ENCODE measurements at places on chromosomes 3 and 15. TPM values are rescaled to one million over a fixed set of nuclear protein-coding genes. Genes with fewer than 3 reads are reported as not detected.

DNA sequence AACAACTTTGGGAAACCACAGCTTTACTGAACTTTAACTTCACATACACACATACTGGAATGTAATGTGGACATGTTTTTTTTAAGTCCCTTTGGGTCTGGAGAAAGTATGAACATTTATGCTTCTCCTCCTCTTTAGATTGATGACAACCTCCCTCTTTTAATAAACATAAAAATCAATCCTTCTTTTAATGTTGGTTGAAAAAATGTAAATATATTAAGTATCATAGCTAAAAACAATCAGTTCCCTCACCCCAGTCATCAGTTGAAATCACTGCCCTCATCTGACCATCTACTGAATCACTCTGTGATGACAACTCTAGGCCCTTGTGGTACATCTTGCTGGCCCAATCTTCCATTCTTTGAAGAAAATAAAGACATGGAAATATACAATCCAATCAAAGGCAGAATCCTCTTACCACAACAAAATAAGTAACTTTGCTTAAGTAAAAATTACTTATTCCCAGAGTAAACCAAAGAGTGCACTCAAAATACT is 6.4 kb downstream of the AAGAB start:
- no peak for DNase-seq

GRCh38 chr15:62858343-62858742 is 184.2 kb upstream of the TPM1 start:
- DNase-seq = no peak

- DNase-seq = no peak
These were observed 911 bp upstream of the AZI2 start for GRCh38 chr3:28349469-28350000.

DNA sequence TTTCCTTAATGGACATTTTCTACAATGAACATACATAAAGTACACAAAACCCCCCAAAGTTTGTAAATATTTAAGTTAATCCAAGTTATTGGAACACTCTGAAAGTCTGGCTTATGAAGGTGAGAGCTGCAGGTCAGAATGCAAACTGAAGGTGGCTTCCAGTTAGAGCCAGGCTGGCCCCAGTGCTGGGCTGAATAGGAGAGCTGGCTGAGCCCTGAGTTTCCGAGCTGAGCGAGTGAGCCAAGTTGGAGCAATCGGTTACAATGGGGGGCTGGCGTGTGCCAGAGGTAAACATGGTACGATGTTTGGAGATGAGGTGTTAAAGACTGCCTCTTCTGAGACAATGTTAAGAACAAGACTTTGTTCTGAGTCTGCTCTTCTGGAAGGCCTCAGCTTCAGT is 230.8 kb upstream of the MCTP2 start:
- DNase-seq = no peak

GRCh38 chr3:114624047-114624445 is 330.2 kb downstream of the TIGIT start:
- peak; percentile 77 for DNase-seq

GRCh38 chr15:75356006-75356405 is 9.2 kb downstream of the NEIL1 start:
- no peak for DNase-seq

Gene ATP10A
- total RNA-seq = not detected

GRCh38 chr15:55394694-55395093 is 13.5 kb downstream of the CCPG1 start:
- DNase-seq = no peak

GRCh38 chr3:83093222-83093572 is 1331.8 kb upstream of the GBE1 start:
- no peak for DNase-seq

Gene KNG1
- not detected for total RNA-seq

Gene SSUH2
- total RNA-seq = 0.53 TPM

GRCh38 chr3:67678665-67679064 is 24.3 kb upstream of the SUCLG2 start:
- no peak for DNase-seq

GRCh38 chr3:71673486-71673885 is 51.7 kb downstream of the EIF4E3 start:
- DNase-seq = no peak

- no peak for DNase-seq
These were observed 452.8 kb downstream of the NAALADL2 start for GRCh38 chr3:175311946-175312345.

Gene GPR62
- 0.42 TPM for total RNA-seq

GRCh38 chr3:32857921-32858320 is 40.1 kb downstream of the TRIM71 start:
- DNase-seq = no peak

GRCh38 chr3:72661115-72661457 is 187.2 kb downstream of the SHQ1 start:
- DNase-seq = peak; percentile 72

DNA sequence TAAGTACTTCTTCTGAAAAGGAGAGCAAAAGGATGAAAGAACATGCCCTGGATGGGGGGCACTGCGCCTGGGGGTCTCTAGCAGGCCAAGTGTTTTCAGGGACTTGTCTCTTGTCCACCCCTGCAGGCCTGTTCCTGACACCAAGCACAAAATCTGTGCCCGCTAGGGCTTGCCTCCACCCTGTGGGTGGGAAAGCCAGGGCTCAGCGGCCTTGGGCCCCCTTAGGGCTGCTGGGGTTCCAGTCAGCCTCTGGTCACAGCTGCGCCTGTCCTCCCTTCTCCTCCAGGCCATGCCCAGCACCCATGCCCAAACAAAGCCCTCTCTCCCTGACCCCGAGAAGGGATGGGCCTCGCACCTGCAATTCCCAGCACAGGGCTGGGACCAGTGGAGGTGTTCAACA is 71.1 kb upstream of the TRPM1 start:
- no peak for DNase-seq

Gene CHST14
- total RNA-seq = 18.3 TPM

Gene CCR9
- 0.27 TPM for total RNA-seq
